ENCODE measurements at places on chromosomes 3 and 15. TPM values are rescaled to one million over a fixed set of nuclear protein-coding genes. Genes with fewer than 3 reads are reported as not detected.

IL20RB gene
- 2.7 TPM for total RNA-seq

SCN11A gene
- 0.15 TPM for total RNA-seq

VWA5B2 gene
- total RNA-seq: not detected

ARNT2 gene
- total RNA-seq: not detected

DNA sequence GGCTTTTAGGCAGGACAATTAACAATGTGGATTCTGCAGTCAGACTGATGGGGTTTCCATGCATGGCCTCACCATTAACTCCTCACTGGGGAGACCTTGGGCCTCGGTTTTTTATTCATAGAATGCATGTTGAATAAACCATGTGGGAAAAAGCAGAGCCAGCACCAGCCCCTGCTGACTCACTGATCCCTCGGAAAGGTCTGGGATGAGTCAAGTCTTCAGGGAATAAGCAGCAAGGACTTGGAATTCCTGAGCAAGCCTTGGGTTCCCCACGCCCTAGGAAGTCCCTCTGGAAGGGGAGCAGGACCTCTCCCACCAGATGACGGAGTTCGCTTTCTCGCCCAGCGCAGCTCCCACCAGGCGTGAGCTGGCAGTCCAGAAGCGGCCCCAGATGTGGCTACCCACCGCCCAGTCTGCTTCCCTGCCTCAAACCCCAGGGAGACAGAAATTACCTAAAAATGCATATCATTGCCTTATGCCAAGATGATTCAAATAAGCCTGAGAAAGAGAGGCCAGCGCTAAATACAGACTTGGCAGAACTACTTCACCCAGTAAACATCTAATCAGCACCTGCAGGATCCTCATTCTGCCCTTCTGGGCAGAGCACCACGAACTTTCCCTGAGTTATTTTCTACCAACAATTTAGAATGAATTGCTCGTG is 45.4 kb downstream of the BTD start:
- H3K4me1 ChIP-seq: peaks cover 45% of the 10 kb centered on the region
- H3K4me3 ChIP-seq: no peak overlapping the region
- no peaks in the 10 kb centered on the region for H3K27me3 ChIP-seq
- H3K27ac ChIP-seq: no peak overlapping the region
- DNase-seq: no peak

DNA sequence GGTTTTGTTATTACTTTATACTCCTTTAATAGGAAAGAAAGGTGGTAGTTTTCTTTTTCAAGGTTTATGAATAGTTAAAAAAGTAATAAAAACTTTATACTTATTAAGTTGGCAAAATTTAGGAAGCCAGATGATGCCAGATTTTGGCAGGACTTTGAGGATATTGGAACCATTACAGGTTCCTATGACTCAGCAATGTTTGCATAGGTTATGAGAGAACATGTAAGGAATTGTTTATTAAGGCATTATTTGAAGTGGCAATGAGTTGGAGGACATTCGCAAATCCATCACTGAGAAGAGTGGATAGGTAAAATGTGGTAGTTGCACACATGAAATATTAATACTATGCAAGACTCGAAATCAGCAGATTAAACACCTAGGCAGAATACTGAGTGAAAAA is 29.9 kb downstream of the CDAN1 start:
- DNase-seq: no peak
- no peak overlapping the region for H3K4me3 ChIP-seq
- no peaks in the 10 kb centered on the region for H3K27me3 ChIP-seq

DNA sequence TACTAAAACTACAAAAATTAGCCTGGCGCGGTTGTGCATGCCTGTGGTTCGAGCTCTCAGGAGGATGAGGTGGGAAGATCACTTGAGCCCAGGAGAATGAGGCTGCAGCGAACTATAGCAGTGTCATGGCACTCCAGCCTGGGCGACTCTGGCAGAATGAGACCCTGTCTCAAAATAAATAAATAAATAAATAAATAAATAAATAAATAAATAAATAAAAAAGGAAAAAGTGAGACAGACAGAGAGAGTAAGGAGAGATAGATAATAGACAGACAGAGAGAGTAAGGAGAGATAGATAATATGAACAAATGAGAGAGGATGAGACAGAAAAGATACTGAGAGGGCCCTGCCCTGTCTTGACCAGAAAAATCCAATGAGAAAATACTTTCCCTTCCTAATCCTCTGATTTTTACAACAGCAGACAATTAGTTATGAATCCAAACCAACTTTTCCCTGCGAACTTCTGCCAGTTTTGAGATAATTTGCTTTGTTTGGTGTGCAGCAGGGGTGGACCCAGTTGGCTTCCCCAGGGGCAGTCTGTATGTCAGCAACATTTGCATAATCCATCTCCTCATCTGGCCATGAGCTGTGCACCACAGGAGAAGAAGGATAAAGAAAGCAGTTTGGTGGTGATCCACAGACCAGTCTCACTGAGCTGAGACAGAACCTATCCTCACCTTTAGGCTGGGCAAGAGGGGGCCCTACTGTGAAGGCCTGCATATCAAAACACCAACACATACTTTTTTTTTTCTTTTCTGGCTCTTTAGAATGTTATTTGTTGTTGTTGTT is 288.5 kb upstream of the WNT5A start:
- no peaks in the 10 kb centered on the region for H3K27me3 ChIP-seq
- H3K4me3 ChIP-seq: no peak overlapping the region
- DNase-seq: no peak
- no peak overlapping the region for H3K27ac ChIP-seq

GRCh38 chr3:70180664-70181063 is 131.8 kb downstream of the MDFIC2 start:
- DNase-seq: no peak
- H3K27me3 ChIP-seq: no peaks in the 10 kb centered on the region
- H3K27ac ChIP-seq: no peak overlapping the region
- no peaks in the 10 kb centered on the region for H3K36me3 ChIP-seq
- H3K4me1 ChIP-seq: no peaks in the 10 kb centered on the region

DNA sequence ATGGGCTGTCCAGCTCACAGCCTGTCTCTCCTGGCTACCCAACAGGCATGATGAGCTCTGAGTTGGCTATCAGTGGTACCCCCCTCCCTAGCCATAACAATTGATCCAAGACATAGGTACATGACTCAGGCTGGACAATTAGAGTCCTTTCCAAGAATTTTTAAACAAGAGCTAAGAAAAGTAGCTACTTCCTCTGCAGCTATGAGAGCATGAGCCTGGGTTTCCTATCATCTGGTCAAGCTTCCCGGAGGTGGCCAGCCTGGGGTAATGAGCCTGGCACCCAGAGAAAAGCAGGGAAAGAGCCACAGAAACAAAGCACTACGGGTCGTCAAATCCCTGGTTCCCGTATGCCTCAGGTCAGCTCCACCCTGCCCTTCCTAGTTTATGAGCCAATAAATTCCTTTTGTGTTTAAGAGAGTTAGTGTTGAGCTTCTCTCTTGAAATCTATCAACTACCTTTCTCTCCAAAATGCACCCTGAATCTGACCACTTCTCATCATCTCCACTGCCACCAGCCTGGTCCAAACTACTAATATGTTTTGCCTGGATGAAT is 2.3 kb upstream of the SLC51B start:
- no peak overlapping the region for H3K27ac ChIP-seq
- H3K4me1 ChIP-seq: no peaks in the 10 kb centered on the region
- no peak overlapping the region for H3K4me3 ChIP-seq
- DNase-seq: no peak
- H3K36me3 ChIP-seq: no peaks in the 10 kb centered on the region

DNA sequence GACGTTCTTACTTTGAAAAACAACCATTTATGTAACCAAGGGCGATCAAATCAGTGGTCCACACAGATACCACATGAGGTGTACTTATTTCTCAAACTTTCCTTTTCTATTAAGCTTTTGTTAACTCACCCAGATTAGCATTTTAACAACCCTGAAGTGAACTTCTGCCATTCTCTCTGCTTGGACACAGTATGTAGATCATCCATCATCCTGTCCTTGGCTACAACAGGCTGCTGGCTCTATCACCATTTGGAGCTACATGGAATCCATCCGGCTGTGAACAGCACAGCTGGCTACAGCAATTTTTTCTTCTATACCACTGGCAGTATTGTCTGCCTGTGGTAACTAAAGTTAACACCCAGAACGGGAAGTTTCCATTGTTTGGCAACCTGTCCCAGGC is 4.4 kb downstream of the SEMA6D start:
- peaks cover 11% of the 10 kb centered on the region for H3K27me3 ChIP-seq
- no peaks in the 10 kb centered on the region for H3K4me1 ChIP-seq
- no peaks in the 10 kb centered on the region for H3K36me3 ChIP-seq
- no peak overlapping the region for H3K4me3 ChIP-seq

DNA sequence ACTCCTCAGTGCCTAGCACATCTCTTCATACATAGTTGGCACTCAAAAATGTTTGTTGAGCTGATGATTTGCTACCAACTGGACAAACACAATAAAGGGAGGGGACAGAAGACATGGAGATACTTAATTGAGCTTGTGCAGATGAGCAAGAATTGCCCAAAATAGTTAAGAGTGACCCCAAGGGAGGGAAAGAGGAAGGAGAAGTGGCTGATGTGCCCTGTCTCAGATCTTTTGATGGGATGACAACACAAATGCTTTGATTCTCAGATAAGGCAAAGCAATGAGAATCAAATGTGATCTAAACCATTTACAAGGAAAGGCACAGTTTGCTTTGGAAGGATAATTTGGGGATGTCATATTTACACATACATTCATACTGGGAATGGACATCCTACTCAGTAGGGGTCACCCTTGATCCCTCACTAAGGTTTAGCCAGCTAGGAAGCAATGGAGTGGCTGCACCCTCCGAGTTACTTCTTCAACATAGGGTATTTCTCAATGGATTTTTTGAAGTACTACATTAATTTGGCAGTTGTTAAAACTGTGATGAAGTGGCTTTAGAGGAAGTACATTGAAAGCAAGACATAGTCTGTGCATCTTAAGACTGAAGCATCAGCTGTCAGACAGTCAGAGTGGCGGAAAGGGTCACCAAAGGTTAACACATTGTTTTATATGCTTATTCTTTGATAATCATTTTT is 21.9 kb upstream of the SSR3 start:
- no peaks in the 10 kb centered on the region for H3K36me3 ChIP-seq
- no peak overlapping the region for H3K27ac ChIP-seq
- H3K4me3 ChIP-seq: no peak overlapping the region

DNA sequence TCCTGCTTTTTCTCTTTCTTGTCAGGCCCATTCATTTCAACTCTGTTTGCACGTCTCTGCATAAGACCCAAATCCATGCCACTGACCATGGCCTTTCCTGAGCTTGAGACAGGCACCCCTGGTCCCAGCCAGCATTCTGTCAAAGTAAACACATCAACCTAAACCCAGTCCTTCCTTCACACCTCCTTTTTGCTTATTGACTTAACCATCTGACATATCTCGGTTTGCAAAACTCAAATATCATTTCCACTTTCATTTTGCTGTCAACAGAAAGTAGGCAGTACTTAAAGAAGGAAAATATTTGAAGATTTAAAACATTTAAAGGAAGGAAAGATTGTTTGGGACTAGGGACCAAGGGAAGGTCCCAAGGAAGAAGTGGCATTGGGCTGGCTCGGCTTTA is 48.2 kb upstream of the KBTBD8 start:
- no peak for DNase-seq
- no peaks in the 10 kb centered on the region for H3K4me1 ChIP-seq
- H3K27ac ChIP-seq: no peak overlapping the region
- no peaks in the 10 kb centered on the region for H3K27me3 ChIP-seq
- H3K36me3 ChIP-seq: no peaks in the 10 kb centered on the region

- H3K4me3 ChIP-seq: no peak overlapping the region
- no peaks in the 10 kb centered on the region for H3K4me1 ChIP-seq
- H3K27ac ChIP-seq: no peak overlapping the region
- H3K27me3 ChIP-seq: no peaks in the 10 kb centered on the region
- H3K36me3 ChIP-seq: no peaks in the 10 kb centered on the region
- DNase-seq: no peak
Observed at GRCh38 chr15:38878026-38878425, 313.4 kb upstream of the RASGRP1 start.

Measured in CD4-positive, alpha-beta memory T cell (primary cell).